ENCODE measurements at places on chromosomes 16 and 17.
A peak's percentile ranks its signal among the peaks of the same experiment; 100 is the strongest.

GRCh38 chr17:27984404-27984803, 58.1 kb upstream of the NLK start:
- peaks cover 5% of the 10 kb centered on the region for H3K27me3 ChIP-seq
- H3K4me3 ChIP-seq = no peak overlapping the region
- no peak overlapping the region for H3K27ac ChIP-seq
- peaks cover 2% of the 10 kb centered on the region for H3K4me1 ChIP-seq
- DNase-seq = no peak
- H3K36me3 ChIP-seq = no peaks in the 10 kb centered on the region

- DNase-seq = no peak
- no peaks in the 10 kb centered on the region for H3K36me3 ChIP-seq
- no peak overlapping the region for H3K27ac ChIP-seq
- H3K4me1 ChIP-seq = peaks cover 11% of the 10 kb centered on the region
- H3K27me3 ChIP-seq = peaks cover 34% of the 10 kb centered on the region
Observed at GRCh38 chr17:74280093-74280513, 6.1 kb downstream of the DNAI2 start.

GRCh38 chr17:38749223-38750043, 1.3 kb upstream of the PCGF2 start:
- no peak for DNase-seq
- no peaks in the 10 kb centered on the region for H3K27me3 ChIP-seq

GRCh38 chr16:35795361-35796029, 2336.1 kb downstream of the TP53TG3F start:
- H3K4me1 ChIP-seq = no peaks in the 10 kb centered on the region
- H3K4me3 ChIP-seq = no peak overlapping the region
- no peak overlapping the region for H3K27ac ChIP-seq

GRCh38 chr17:33137426-33137825, 145.8 kb downstream of the SPACA3 start:
- no peaks in the 10 kb centered on the region for H3K36me3 ChIP-seq
- H3K27ac ChIP-seq = no peak overlapping the region
- no peaks in the 10 kb centered on the region for H3K4me1 ChIP-seq
- no peak for DNase-seq
- H3K4me3 ChIP-seq = no peak overlapping the region
- peaks cover 8% of the 10 kb centered on the region for H3K27me3 ChIP-seq

DNA sequence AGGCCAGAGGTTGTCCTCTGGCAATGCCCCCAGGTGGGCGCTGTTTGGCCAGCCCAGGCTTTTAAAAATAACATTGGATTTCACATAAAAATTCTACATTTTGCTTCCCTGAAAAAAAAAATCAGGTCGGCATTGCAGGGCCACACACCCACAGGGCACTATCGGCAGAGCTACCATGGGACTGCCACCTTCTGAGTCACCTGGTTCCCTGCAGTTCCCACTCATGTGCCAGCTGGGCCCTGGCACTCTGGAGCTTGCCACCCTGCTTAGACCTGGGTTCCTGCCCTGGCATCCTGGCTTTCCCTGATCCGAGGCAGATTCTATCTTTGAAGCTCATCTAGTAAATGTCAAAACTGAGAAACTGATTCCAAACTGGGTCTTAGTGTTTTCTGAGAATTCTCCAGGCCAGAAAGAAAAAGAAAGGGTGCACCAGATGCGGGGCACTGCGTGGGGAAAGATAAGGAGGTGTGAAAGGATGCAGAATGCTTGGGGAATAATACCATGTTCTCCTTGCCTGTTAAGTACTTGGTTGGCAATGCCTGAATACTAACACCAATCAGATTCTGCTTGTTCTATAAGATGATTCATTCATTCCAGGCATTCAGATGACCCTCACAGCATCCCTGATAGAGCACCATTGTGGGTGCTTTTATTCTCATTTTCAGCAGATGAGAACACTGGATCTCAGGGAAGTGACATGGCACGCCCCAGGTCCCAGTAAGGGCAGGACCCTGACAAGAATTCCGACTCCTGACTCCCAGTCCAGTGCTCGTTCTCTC, 51.8 kb downstream of the RAI1 start:
- no peak overlapping the region for H3K4me3 ChIP-seq
- H3K4me1 ChIP-seq = peaks cover 32% of the 10 kb centered on the region
- no peaks in the 10 kb centered on the region for H3K27me3 ChIP-seq
- peaks cover 3% of the 10 kb centered on the region for H3K36me3 ChIP-seq
- no peak for DNase-seq

DNA sequence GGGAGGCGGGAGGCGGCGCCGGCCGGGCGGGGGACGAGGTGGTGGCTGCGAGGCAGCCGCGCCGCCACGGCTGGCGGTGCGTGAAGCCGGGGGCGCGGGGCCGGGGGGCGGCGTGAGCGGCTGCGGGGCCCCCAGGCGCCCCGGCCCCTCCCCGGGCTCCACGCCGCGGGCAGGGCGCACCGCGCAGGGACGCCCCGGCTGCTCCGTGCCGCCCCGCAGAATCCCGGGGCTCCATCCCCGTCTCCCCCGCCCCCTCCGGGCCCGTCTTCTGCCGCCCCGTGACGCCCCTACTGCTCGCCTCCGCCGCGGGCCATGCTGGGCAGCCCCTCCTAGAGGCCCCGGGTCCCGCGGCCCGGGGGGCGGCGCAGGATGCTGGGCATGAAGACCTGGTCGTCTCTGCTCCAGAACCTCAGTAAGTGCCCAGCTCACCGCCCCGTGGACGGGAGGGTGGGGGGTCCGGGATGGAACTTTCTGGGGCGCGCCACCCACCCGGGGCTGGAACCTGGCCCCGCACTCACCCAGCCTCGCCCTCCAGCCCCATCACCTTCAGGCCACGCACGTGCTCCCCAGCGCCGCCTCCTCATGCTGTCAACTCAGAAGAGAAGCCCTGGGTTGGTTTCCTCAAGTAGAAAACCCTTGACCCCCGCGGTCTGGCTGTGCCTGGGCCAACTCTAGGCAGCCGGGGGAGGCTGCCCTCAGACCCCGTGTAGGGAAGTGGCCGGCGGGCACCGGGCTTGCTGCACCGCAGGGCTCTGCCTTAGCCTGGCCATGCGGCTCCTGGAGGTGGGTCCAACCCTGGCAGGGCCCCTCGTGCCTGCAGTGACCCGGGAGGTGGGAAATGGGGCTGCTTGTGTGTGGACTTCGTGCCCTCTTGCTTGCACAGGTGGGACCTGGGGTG, 150.2 kb upstream of the GSE1 start:
- peaks cover 58% of the 10 kb centered on the region for H3K4me1 ChIP-seq
- H3K27ac ChIP-seq = no peak overlapping the region
- peaks cover 2% of the 10 kb centered on the region for H3K36me3 ChIP-seq
- peak overlapping the region; percentile 41 for H3K4me3 ChIP-seq
- DNase-seq = no peak
- no peaks in the 10 kb centered on the region for H3K27me3 ChIP-seq

DNA sequence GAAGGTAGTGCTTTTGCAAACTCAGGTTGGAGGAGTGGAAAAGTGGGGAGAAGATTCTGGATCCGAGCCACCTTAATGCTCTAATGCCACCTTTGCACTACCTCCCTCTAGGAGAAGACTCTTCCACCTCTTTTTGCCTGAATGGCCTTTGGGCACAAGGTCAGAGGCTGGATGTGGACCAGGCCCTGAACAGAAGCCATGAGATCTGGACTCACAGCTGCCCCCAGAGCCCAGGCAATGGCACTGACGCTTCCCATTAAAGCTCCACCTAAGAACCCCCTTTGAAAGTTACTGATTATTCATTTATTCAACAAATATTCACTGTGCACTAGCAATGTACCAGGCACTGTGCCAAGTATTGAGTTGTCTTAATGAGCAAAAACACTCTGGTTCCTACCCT, 3.2 kb downstream of the SHBG start:
- H3K27me3 ChIP-seq = no peaks in the 10 kb centered on the region
- no peak for DNase-seq
- H3K36me3 ChIP-seq = no peaks in the 10 kb centered on the region
- no peak overlapping the region for H3K4me3 ChIP-seq

GRCh38 chr16:89317101-89317671, 99.7 kb downstream of the ZNF778 start:
- peaks cover 37% of the 10 kb centered on the region for H3K4me1 ChIP-seq
- no peak for DNase-seq
- H3K27me3 ChIP-seq = no peaks in the 10 kb centered on the region
- no peak overlapping the region for H3K4me3 ChIP-seq
- H3K27ac ChIP-seq = peak overlapping the region; percentile 50
- H3K36me3 ChIP-seq = peaks cover 4% of the 10 kb centered on the region

GRCh38 chr16:30524575-30525568, 1.5 kb downstream of the ZNF768 start:
- no peaks in the 10 kb centered on the region for H3K27me3 ChIP-seq
- no peak for DNase-seq
- H3K4me1 ChIP-seq = peaks cover 20% of the 10 kb centered on the region
- H3K27ac ChIP-seq = no peak overlapping the region
- peaks cover 3% of the 10 kb centered on the region for H3K36me3 ChIP-seq

DNA sequence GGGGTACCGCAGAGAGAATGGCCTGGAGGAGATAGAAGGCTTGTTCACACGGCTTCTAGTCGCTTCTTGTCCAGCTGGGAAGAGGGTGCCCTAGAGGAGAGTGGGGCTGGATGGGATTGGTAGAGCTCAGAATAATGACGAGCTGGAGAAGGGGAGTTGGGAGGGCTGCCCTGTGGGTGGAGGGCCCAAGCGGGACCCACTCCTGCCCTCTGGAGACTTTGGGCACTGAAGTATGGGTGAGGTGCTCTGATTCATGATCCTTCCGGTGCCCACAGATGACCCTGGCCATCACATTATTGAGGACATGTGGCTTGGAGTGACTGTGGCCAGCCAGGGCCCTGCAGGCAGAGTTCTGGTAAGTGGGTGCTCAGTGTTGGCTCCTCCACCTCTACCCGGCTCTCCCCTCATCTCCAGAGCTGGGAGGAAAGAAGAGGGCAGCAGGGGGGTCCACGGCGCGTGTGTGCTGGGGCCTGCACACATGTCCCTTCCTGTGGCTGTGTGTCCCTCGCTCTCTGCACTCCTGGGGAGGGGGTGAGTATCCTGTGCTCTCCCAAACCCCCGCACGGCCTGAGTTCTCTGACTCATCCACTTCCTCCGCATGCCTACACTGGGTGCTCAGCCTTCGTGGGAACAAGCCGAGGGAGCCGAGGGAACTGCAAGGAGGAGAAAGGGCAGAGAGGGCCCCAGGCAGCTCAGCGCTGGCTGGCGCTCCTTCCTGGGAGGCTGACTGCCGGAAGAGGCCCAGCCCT, 8.5 kb downstream of the ITGA3 start:
- no peak overlapping the region for H3K4me3 ChIP-seq
- H3K4me1 ChIP-seq = peaks cover 51% of the 10 kb centered on the region
- DNase-seq = no peak
- H3K36me3 ChIP-seq = peaks cover 11% of the 10 kb centered on the region

DNA sequence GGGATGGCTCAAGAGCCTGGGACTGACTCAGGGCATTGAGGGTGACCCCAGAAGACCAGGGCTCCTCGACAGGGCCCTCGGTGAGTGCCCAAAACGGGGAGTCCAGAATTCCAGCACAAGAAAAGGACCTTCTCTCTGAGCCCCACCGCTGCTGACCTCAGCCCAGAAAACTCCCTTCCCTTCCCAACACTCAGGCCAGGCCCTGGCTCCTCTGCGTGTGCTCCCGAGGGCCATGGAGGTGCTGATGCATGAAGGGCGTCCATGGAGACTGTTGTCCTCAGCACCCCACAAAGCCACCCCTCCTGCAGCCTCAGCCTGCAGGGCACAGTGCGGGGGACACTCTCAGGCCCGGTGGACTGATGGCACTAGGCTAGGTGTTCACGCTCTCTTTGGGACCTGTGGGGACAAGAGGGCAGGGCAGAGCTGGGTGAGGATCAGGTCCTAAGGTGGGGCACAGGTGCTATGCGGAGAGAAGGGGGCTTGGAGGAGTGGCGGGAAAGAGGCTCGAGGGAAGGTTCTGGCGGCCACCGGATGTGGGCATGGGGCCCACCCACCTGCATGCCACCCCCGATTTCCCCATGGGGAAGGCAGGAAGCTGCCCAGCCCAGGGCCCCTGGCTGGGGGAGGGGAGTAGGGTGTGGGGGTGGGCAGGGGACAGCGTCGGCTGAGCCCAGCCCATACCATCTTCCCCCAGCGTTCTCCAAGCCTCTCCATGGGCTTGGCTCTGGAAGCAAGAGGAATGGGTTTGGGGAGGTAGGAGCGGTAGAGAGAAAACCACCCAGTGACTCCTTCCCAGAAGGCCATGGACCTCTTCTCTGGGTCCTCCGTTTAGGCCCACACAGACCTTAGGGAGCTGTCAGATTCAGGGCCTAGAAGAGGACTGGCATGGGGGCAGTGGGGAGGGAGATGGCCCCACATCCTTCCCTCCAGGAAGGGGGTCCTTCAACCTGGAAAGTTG, 4.5 kb upstream of the TSPOAP1 start:
- peaks cover 34% of the 10 kb centered on the region for H3K4me1 ChIP-seq
- H3K27me3 ChIP-seq = no peaks in the 10 kb centered on the region
- H3K36me3 ChIP-seq = no peaks in the 10 kb centered on the region
- H3K27ac ChIP-seq = no peak overlapping the region

- no peak overlapping the region for H3K4me3 ChIP-seq
- no peaks in the 10 kb centered on the region for H3K36me3 ChIP-seq
- no peak for DNase-seq
- H3K4me1 ChIP-seq = no peaks in the 10 kb centered on the region
- peaks cover 9% of the 10 kb centered on the region for H3K27me3 ChIP-seq
Observed at GRCh38 chr16:15418206-15418605, 16.2 kb upstream of the BMERB1 start.
